CD4-positive, alpha-beta T cell treated with Interleukin-6 for 4 hours (primary cell): ENCODE measurements at places on chromosomes 5 and 9.

DNA sequence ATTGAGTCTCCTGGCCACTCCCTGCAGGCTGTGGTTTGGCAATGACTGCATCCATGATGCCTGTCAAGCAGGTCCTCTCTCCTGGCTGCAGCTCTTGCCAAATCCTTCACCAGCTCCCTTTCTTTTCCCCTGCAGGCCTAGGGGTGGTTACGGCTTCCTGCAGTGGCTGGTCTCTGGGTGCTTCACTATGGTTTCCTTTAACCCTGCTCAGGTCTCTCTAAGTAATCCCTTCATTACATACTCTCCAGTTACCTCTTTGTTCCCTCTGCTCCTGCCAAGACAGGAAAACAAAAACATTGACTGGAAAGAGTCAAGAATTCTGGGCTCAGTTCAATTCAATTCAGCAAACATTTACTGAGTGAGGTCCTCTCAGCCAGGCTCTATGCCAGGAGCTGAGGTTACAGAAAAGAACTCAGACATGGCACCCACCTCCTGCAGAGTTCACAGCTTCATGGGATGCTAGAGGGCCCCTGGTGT is 19.8 kb upstream of the PTPN3 start:
- DNase-seq: no peak

DNA sequence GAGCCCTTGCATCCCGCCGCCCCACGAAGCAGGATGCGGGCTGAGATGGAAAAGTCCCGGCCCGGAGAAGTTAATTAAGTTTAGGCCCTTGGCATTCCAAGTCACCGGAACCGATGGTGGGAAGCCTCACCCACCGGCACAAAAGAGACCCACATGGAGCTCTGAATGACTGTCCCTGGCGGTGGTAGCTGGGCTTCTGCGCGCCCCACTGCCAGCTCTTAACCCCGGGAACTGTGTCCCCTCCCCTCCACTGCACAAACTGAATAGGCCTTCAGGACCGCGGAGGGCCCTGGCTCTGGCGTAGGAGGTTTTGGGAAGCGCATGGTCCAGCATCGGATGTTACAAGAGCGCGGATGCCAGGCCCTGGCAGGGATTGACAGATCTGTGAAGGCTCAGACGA is 291.1 kb upstream of the TUT7 start:
- DNase-seq: no peak

- no peak for DNase-seq
These were observed 13.7 kb upstream of the OXCT1 start for GRCh38 chr5:41883936-41884335.

GRCh38 chr5:153938191-153938842 is 100.4 kb downstream of the FAM114A2 start:
- DNase-seq: no peak

- DNase-seq: no peak
These were observed 2.6 kb downstream of the SLC35A4 start for GRCh38 chr5:140567136-140567818.

- DNase-seq: no peak
These were observed 131.2 kb upstream of the PLCXD3 start for GRCh38 chr5:41641621-41642020.

GRCh38 chr9:34993502-34994259 is 4.1 kb downstream of the DNAJB5 start:
- no peak for DNase-seq

DNA sequence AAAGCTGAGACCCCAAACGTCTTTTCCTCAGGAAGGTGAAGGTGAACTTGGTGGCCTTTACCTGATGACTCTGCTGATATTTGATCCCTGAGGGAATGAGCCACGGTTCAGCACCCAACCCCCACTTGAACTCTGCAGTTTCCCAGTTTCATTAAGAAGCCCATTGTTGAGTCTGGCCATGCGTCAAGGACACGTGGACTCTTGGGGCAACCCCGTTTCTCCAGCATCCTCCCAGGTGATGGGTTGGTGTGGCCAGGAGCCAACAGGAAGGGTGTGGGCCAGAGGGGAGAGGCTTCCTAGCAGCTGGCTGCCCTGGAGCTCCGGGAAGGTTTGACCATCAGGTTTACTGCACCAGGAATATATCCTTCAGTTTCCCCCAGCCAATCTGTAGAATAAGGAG is 59.5 kb upstream of the GNE start:
- DNase-seq: no peak

DNA sequence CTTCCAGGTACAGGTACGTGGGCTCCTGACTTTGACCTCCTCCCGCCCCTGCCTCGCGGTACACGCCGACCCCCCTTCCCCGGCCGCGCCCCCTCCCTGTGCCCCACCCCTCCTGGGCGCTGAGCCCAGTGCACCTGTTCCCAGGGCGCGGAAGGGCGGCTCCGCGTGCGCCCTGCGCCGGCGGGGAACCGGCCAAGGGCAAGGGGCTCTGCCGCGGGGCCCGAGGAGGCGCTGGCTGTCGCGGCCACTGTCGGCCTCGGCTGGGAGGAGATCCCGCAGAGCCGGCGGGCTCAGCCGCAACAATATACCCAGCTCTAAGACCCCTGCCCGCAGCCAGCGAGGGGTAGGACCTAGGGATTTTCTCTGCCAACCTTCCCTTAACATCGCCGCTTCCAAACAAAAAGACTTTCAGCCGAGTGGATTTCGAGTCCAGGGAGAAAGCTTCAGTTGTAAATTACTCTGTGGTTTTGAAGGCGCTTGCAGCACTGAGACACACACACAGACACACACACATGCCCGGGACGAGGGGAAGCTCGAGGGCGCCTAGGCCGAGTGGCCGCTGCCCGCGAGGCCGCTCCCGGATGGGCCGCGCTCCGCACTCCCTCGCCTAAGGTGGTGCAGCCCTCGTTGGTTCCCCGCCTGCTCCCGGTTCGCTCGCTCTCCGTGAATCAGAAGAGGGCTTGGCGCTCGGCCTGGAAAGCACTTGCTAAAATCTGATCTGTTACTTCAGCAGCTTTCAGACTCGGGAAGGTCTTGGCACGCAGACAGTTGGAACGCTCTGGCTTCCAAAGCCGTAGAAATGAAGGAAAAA is 1.2 kb downstream of the FGF18 start:
- DNase-seq: no peak
